ENCODE measurements at places on chromosomes 3 and 15. TPM values are rescaled to one million over a fixed set of nuclear protein-coding genes. Genes with fewer than 3 reads are reported as not detected.

CILP gene
- 3.1 TPM for polyA plus RNA-seq

ARHGEF26 gene
- 12.0 TPM for polyA plus RNA-seq

C15orf62 gene
- polyA plus RNA-seq, result 2.1 TPM

SENP8 gene
- polyA plus RNA-seq, result 7.0 TPM

FGF12 gene
- polyA plus RNA-seq, result 7.3 TPM

GREM1 gene
- 0.12 TPM for polyA plus RNA-seq

ZPLD1 gene
- 0.46 TPM for polyA plus RNA-seq

PXK gene
- polyA plus RNA-seq, result 21.8 TPM

SPATA12 gene
- 0.04 TPM for polyA plus RNA-seq

XYLB gene
- polyA plus RNA-seq, result 9.6 TPM

PAK6 gene
- polyA plus RNA-seq, result 4.5 TPM

CCRL2 gene
- 1.0 TPM for polyA plus RNA-seq

STARD5 gene
- polyA plus RNA-seq, result 3.3 TPM

SLC28A1 gene
- polyA plus RNA-seq, result 7.2 TPM

NR2F2 gene
- polyA plus RNA-seq, result 364 TPM

CCDC33 gene
- polyA plus RNA-seq, result 5.0 TPM

Measured in renal cortex interstitium (tissue), 15 donors.